ENCODE measurements at places on chromosomes 3 and 15.

- peak; percentile 48 for DNase-seq
Measured at GRCh38 chr3:46629551-46630517, 17.5 kb downstream of the FAM240A start.

- no peak for DNase-seq
Measured at GRCh38 chr15:36256404-36256807, 323.0 kb upstream of the CDIN1 start.

DNA sequence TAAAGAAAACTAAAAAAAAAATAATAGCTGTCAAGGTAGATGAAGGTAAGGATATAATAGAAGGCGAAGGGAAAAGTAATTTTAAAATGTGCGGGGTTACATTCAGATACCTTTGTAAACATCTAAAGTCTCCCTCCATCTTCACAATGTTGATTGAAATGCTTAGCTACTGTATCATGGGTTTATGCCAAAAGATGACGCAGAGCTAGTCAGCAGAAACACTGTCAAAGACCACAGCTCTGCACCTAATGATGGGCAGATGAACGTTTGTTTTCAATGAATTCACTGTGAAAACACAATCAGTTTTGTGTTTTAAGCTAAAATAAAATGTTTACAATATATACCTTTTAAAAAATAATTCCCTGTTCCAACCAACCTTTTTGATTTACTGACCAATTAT, 61.2 kb downstream of the RFTN1 start:
- no peak for DNase-seq

GRCh38 chr3:152151216-152151876, 117.4 kb upstream of the MBNL1 start:
- DNase-seq, result no peak

GRCh38 chr3:179037351-179037750, 34.3 kb downstream of the ZMAT3 start:
- DNase-seq, result no peak

DNA sequence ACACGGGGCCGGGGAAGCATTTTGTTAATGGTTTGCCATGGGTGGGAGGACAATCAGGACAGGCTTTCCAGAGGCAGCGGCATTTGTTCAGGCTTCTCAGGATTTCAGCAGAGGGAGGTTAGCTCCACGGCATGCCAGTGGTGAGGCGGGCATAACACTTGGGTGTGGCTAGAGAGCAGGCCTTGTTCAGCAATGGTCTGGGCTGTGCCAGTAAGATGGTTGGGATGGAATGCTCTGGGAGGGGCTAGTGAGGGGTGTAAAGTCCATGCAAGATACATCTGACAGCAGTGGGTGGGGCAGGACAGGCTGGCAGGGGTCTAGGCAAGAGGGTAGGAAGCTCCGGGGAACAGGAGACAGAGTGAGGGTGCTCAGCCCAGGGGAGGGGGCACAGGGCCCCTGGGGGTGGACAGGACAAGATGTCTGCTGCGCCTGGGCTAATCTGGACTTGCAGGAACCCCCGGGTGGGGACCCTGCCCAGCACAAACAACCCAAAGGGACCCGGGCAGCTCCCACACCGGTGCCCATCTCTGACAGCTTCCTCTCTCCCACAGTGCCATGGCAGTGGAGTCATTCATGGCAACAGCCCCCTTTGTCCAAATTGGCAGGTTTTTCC, 8.4 kb downstream of the TMEM43 start:
- no peak for DNase-seq

DNA sequence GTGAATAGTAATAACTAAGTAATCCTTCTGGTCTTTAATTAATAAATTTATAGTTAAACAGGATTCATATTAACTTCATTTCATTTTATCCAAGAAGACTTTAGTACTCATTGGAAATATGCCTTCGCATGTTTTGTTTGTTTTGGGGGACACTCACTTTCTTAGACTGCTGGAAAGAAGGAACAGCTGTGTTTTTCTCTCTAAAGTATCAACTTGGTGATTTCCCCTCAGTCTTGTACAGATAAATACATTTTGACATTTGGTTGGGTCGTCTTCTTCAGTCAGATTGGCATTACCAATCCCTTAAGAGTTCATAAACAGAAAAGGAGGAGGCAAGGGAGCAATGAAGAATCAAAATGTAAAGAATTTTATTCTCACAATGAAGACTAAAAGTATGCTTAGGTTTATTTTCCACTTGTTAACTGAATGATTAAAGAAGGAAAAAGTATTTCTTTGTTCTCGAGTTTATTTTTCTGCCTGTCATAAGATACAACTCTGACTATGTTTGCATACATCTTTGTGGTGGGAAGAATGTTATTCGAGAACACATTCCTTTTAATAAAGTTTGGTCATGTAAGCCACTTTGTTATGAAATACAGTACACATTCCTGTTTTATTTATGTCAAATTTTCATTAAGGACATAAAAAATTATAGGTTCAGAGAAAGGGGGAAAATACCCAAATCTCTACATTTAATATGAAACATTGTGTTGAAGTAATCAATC, 140.2 kb downstream of the GMNC start:
- no peak for DNase-seq

DNA sequence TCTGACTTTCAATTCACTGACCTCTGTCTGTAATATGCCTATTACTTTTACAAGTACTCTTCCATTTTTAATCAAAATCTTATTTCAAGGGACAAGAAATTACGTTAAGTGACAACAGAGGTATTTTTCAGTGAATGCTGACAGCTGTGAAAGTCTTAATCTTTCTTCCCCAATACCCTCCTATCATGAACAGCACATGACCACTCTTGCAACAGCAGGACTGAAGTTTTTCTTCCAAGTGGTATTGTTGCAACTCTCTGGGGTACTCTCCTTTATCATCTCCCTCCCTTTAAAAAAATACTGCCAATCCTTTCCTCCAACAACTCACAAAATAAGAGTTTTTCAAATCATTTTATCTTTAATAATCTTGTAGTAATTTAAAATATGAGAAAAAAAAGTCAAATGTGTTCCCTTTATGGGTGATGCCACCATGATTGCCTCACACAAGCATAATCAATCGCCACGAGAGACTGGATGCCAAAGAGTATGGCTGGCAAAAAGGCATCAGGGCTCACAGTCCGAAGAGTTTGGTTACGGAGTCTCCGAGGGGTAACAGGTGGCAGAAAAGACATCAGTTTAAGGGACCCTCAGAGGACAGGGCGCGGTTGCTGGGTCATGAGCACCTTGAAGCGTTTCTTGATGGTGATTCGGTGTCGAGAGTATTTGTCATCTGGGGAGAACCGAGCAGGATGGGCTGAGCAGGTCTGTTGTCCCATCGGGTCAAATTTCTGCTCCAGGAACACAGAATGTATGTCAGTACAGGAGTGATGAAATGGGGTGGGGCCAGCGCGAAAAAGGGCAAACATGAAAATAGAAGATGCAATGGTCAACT, 1.3 kb downstream of the NOP10 start:
- no peak for DNase-seq

GRCh38 chr3:30078736-30079135, 527.7 kb upstream of the TGFBR2 start:
- DNase-seq, result no peak

- no peak for DNase-seq
Measured at GRCh38 chr3:53202331-53203015, 41.5 kb downstream of the PRKCD start.

DNA sequence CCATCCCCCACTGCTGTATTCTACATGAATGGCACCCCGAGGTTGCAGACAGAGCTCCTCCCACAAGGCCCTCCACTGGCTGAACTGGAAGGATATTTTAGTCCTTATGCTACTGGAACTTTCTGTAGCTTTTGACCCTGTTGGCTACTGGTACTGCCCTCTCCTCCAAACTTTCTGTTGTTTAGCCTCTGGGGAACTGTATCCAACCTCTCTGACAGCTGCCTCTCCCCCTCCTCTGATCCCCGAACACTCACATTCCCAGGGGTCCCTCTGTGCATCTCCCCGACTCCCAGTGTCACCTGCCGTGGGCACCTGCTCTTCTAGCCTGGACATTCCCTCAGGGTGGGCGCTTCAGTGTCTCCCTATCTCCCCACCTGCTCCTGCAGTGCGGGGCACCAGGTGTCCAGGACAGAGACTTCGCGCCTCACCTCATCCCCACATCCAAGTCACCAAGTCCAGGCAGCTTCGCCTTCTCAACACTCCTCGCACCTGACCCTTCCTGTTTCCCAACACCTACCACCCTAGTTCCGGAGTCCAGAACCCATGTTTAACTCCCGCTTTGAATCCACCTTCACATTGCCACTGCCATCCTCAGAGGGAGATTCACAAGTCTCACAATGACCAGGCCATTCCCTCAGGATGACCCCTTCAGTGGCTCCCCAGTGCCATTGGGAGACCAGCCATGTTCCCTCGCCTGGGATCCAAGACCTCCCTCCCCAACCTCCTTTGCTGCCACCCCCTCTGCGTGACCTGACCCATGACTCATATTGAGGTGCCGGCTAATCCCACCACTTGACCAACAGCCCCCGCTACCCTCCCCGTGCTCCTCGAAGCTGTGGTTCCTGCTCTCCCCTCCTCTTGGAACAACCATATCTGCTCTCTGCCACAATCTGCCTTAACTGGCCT, 34.2 kb downstream of the BDH1 start:
- DNase-seq, result no peak

- DNase-seq, result no peak
Measured at GRCh38 chr15:91952216-91952615, 98.7 kb downstream of the SLCO3A1 start.

- no peak for DNase-seq
Measured at GRCh38 chr15:39413558-39413957, 167.3 kb upstream of the THBS1 start.

GRCh38 chr3:58867621-58868020, 182.2 kb downstream of the CFAP20DC start:
- no peak for DNase-seq

GRCh38 chr3:143207338-143207961, 87.9 kb downstream of the CHST2 start:
- no peak for DNase-seq

- DNase-seq, result no peak
Measured at GRCh38 chr3:53583161-53583690, 88.8 kb downstream of the CACNA1D start.

- no peak for DNase-seq
Measured at GRCh38 chr3:79765911-79766310, 1.9 kb downstream of the ROBO1 start.

- DNase-seq, result no peak
Measured at GRCh38 chr3:71010726-71011455, 572.6 kb downstream of the FOXP1 start.

DNA sequence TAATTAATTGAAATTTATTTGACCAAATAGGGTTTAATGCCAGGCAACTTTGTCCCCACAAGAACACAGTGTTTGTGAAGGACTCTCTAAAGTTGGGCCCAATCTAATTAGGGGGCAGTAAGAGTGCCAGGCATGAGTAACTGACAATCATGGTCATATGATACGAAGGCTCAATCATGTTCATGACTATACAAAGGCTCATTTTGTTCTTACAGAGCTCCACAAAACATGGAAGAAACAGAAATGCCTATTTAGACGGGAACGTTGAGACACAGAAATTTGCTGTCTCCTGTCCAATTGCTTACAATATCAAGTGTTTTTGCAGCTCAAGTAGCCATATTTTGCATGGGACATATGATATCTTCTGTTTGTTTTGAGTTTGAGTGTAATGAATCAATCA, 391.1 kb downstream of the SI start:
- DNase-seq, result no peak

DNA sequence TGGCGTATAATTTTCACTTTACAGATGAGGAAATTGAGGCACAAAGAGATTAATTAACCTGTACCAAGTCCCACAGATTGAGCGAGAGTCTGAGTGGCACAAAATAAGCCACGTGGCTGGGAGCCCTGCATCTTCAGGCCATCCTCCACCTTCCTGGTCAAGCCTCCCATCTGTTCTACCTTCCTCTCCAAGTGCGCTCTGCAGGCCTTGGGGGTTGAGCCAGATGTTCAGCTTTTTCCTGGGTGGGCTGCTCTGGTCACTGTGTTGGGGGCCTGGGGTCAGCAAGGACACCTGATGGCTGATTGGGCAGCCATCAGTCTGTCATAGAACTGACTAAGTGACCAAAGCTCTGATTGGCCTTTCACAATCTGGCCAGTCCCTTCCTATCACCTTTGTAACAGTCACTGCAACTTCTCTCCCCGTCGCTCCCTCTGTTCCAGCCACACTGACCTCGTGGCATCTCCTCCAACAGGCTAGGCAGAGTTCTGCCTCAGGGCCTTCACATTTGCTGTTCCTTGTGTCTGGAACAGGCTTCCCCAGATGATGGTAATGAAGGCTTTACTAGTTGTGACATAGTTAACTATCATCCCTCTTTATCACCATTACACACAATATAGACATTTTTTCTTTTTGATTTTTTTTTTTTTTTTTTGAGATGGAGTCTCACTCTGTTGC, 46.8 kb downstream of the SCN5A start:
- DNase-seq, result no peak

DNA sequence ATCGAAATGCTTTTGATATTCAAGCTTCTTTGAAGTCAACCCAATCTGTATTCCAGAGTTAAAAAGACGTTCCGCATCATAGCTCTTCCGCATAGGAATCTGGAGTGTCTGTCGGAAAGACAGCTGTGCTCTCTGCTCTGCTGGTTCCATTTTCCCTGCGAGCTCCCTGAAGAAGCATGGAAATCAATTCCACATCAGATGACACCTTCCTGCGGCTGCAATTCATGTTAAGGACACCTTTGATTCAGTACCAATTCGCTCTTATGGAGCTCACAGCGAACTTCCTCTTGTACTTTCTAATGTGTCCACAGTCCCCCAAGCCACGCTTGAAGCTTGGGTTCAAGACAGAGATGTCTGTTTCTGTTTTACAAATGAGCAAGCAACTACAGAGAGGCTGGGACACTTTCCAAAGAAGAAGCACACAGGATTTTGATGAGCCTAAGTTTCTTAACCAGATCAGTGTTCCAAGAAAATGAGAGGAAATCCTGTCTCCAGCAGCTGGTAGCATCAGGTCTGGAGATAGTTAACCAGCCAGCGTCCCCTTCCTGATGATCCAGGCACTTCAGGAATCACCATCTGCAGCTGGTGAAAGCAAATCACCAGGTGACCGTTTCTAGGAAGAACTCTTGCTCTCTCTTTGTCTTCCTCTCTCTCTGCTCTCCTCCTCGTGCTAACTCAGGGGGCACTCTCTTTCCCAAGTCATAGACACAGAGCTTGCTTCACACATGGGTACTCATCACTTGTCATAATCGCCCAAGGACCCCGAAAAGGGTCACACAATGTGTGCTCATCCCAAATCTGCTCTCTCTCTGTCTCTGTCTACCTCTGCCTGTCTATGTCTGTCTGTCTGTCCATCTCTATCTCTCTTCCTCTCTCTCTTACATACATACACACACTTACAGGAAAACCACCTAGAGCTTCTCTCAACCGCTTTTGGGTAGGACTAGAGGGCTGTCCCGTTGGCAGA, 281.8 kb downstream of the FAM43A start:
- DNase-seq, result no peak

GRCh38 chr15:65318870-65319356, 14.4 kb downstream of the RNU5B-1 start:
- peak; percentile 61 for DNase-seq

DNA sequence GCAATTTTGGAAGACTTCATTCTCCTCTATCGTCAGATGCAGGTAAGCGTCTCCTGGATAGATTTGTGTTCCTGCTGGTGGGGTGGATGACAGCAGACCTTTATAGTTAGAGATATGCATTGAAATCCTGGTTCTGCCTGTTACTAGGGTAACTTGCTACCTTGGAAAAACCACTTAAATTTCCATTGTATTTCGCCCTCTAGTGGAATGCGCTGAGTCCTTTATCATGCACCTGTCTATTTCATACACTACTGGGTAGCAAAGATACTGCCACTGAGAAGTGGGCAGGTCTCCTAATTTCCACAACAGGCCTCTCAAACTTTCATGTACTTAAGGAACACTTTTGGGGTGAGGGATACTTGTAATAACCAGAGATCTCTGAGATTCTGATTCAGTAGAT, 209.5 kb upstream of the SUCLG2 start:
- DNase-seq, result no peak

Data from tibial nerve (tissue), 4 donors.